AG04450 (cell line): ENCODE measurements at places on chromosomes 5 and 9. TPM values are rescaled to one million over a fixed set of nuclear protein-coding genes. Genes with fewer than 3 reads are reported as not detected.

IL13 gene
- polyA plus RNA-seq = not detected in 2 replicates

PCDHGB2 gene
- polyA plus RNA-seq = 4.6 and 4.8 TPM in 2 replicates

PCDHB10 gene
- polyA plus RNA-seq = 0.45 and 0.74 TPM in 2 replicates

- DNase-seq = no peak
These were observed 1606.2 kb upstream of the NUDT12 start for GRCh38 chr5:105168806-105169205.

- DNase-seq = no peak
These were observed 81.2 kb upstream of the MIER3 start for GRCh38 chr5:57033103-57033502.

GRCh38 chr9:37026931-37027581 is 7.0 kb downstream of the PAX5 start:
- no peak for DNase-seq

DNA sequence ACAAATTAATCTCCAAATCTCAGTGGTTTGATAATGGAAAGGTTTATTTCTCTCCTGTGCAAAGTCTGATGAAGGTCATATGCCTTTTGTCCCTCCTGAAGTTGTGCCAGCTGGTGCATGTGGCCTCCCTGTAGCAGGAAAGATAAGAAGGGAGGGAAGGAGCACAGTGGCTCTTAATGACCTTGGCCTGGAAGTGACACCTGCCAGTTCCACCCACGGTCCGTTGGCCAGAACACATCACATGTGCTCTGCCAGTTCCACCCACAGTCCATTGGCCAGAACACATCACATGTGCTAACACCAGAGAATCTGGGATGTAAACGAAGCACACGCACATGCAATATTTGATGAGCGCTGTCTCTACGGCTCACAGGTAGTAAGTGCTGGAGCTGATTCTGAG is 130.9 kb downstream of the DOCK2 start:
- no peak for DNase-seq

TESK1 gene
- polyA plus RNA-seq = 12.8 and 14.5 TPM in 2 replicates

DNA sequence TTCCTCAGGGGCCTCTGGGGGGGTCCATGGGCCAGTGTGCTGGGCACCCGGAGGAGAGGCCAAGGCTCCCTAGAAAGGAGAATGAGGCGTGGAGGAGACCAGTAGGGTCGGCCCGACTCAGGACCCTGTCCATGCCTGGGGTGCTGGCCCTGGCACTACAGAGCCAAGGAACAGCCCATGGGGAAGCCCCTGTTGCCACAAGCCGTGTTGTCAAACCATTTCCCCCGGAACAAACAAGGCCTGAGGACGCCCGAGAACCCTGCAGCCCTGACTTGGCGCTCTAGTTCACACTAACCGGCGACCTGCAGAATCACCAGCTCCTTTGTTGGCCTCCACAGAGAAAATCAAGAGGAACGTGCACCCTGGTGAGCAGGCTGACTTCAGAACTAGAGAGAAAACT is 41.6 kb upstream of the SLC12A7 start:
- DNase-seq = no peak

GRCh38 chr5:154478224-154478565 is at the start of gene HAND1:
TSS of gene HAND1 (minus strand) at chr5:154478227. CDS start at chr5:154478008, 219 bp downstream.
- no peak for DNase-seq

DNA sequence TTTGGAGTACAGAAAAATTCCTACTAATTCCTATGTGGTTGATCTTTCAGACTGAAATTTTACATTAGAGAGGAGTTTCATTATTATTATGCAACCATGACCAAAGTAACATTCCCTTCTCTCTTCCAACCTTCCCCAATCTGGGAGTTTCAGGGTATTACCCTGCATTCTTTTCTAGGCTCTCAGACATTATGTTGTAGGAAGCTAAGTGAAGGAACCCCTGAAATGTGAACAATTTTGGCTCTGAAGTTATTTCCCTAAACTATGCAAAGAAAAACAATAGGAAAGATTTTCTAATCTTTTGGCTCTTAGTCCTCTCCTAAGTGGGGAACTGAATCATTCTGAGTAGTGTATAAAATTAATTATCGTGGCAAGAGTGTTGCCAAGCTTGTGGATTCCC is 63.3 kb upstream of the ZFAND5 start:
- DNase-seq = no peak

GRCh38 chr5:134592141-134592746 is 40.4 kb downstream of the SAR1B start:
- DNase-seq = no peak

SCAI gene
- 11.9 and 13.9 TPM in 2 replicates for polyA plus RNA-seq

DNA sequence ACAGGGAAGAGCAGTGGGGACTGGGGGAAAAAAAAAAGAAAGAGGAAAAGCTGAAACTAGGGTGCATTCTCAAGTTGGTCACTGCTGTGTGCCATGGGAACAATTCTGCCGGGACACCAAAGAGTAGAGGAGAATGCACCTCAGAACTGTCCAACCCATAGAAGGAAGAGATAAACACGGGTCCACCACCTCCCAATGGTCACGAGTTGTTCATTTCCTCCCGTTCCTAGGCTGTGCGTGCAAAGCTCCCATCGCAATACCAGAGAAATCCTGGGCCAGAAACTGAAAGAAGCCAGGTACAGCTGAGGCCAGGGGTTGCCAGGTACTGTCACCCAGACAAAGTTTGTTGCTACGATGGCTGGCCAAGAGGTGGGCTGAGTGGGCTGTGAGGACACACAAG is 236.9 kb upstream of the ANKRD55 start:
- DNase-seq = no peak

DDX4 gene
- polyA plus RNA-seq = not detected in 2 replicates

DNA sequence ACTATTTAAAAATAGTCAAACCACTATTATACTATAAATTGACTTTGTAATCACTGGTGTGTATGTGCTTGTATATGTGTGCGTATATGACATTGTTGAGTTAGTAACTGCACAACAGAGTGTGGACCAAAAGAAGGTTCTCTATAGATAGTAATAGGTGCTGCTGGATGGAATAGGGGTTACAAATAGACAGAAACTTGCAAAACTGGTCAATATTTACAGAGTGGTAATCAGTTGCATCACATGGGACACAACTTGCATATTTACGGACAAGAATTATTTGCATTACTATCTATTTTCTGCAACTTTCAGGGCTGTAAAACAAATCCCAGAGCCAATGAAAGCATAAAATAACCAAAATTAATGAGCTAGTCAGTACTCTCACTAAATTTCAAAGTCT is 42.4 kb downstream of the TNFSF8 start:
- DNase-seq = no peak

- DNase-seq = no peak
These were observed 487.0 kb upstream of the TNC start for GRCh38 chr9:115604831-115605483.

FST gene
- polyA plus RNA-seq = 106 and 121 TPM in 2 replicates
